ENCODE measurements at places on chromosomes 2 and 18. TPM values are rescaled to one million over a fixed set of nuclear protein-coding genes. Genes with fewer than 3 reads are reported as not detected.

TSHZ1 gene
- 19.3 TPM for total RNA-seq

ING5 gene
- 21.0 TPM for total RNA-seq

SRD5A2 gene
- total RNA-seq = not detected

TLX2 gene
- total RNA-seq = not detected

BIN1 gene
- 12.0 TPM for total RNA-seq

SLC66A2 gene
- total RNA-seq = 24.7 TPM

SCG2 gene
- total RNA-seq = 0.09 TPM

MC4R gene
- total RNA-seq = not detected

TDRD15 gene
- not detected for total RNA-seq

- no peak for DNase-seq
Observed at GRCh38 chr2:156944871-156945270, 312.6 kb upstream of the GALNT5 start.

GRCh38 chr2:127700527-127701192 lies 637 bp upstream of the SFT2D3 start:
- DNase-seq = peak; percentile 83

GRCh38 chr18:7023581-7023980 lies 94.0 kb downstream of the LAMA1 start:
- no peak for DNase-seq

GRCh38 chr2:234363011-234363487 lies 133.8 kb downstream of the ARL4C start:
- DNase-seq = no peak

DNA sequence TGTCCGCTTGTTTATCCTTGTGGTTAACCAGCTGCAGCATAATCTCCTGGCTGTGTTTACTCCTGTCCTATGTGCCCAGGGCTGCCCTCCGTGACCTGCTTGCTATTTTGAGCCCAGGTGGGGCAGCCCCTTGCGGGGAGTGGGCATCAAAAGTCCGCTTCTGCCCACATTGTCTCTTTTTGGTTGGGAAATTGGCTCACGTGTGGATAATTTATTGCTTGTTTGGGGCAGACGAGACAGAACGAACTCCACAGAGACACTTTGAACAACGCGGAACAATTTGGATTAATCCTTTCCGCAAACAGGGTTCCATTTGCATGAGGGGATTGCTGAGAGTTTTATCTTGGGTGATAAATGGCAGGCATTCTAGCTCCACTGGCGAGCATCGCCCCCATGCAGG lies 8.1 kb upstream of the CXCR4 start:
- DNase-seq = no peak

GRCh38 chr2:155099784-155100183 lies 401.3 kb downstream of the KCNJ3 start:
- no peak for DNase-seq

DNA sequence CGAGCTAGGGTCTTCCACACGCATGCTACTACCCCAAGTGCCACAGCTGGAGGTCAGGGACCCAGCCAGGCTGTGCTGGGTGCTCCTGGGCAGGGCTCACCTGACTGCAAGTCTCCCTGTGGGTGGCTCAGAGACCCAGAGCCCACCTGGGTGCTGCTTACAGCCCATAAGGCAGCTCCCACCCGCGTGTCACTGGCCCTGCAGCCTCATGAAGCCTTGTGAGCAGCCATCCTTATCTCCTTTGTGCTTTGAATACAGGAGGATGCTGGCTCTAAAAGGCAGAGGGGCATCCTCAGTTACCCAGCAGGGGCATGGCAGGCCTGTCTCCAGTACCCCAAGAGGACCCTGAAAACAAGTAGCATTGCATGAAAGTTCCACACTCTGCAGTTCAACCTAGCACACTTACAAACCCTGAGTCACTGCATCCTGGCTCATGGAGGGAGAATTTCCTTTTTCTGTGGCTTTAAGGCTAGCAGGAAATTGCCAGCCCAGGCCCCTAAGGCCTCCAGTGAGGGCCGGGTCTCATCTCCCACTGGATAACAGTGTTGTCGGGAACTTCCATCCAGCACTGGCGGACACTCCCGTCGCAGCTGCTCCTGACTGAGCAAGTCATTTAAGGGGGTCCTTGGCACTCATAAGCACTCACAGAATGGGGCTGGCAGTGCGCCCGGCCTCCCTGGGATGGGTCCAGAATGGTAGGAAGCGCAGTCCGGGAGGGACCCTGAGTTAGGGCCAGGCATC lies 137.1 kb downstream of the RPIA start:
- peak; percentile 88 for DNase-seq

DNA sequence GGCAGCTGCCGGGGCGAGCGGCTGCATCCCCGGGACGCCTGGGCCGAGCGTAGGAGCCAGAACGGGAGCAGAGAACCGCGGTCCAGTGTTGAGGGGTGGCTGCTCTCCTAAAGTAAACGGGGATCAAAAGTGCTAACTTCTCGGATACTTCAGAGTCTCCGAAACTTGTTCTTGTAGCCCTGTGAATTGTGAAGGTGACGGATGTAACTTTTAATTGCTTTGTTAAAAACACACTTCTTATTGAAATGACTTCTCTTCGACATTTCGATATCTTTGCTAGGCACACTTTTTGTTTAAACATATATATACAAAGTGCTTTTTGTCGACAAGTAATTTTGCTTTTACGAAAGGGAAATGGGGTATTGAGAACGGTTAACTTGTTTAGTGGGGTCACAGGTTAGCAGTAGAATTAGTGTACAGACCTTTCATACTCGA lies 540 bp downstream of the ATP9B start:
- no peak for DNase-seq

DNA sequence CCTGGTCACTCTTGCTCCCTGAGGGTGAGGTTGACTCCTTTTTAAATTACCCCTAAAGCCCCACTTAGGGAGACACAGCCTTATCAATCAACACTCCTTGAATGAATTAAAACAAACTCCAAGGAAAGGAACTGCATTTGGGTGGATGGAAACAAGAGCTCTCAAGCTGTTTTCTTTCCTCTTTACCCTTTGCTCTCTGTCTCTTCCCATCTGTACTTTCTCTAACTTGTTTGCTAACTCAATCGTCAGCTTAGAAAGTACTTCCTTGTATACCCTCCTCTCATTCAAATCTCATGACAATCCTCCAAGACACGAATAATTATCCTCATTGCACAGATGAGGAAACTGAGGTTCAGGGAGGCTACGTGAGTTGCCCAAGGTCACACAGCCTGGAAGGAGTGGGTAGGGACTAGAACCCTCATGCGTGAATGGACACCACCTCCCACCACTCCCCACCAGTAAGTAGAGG lies 32.7 kb downstream of the ZFP36L2 start:
- no peak for DNase-seq

- no peak for DNase-seq
Observed at GRCh38 chr2:37795938-37796337, 124.5 kb upstream of the CDC42EP3 start.

DNA sequence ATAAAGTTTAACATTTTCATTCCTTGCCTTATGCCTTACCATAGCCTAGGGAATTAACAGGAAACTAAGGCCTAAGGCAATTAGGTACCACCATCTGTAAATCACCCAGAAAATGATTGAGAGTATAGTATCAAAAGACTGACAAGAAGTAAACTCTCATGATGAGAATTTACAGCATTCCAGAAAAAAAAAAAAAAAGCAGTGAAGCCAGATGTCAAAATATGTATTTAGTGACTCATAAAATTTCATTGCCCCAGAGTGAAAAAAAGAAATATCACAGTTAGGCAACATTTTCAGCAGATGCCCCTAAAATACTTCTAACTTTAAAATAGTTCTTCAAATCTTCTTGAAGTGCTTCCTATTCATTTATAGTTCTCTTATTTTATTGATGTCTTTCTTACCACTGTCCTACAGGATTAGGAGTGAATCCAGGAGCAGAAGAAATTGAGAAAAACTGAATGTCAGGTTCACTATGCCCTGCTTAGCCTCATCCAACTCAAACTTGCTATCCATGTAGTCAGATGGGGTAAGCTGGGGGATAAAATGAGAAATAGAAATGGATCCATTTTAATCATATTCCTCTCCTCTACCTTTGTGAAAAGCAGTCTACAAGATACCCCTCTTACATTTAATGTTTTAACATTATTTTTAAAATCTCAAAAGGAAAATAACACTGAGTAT lies 57.3 kb upstream of the TANK start:
- DNase-seq = no peak

- DNase-seq = no peak
Observed at GRCh38 chr2:98771721-98772524, 41.0 kb upstream of the MGAT4A start.

- no peak for DNase-seq
Observed at GRCh38 chr2:25996844-25997243, 14.5 kb upstream of the KIF3C start.

- DNase-seq = no peak
Observed at GRCh38 chr18:23643815-23644490, 18.8 kb downstream of the ANKRD29 start.

DNA sequence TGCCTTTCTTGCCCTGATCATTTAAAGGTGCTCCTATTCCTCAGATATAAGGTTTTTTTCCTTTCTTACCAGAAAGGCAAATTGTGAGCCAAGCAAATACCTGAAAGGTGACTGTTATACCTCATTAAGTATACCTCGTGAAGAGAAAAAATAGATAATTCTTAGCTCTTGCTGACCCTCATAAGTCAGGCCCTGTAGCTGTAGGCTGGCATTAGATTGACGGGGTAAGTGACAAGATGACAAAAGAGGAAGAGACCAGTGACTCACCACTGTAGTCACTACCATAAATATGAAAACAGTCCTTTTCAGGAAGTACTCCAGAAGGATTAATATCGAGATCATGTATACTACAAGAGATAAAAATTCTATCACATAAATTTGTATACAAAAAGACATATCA lies 104.6 kb downstream of the PTPN4 start:
- no peak for DNase-seq

- no peak for DNase-seq
Observed at GRCh38 chr2:71536226-71536671, 82.9 kb downstream of the DYSF start.

- DNase-seq = peak; percentile 60
Observed at GRCh38 chr18:79485788-79486355, 90.1 kb downstream of the NFATC1 start.

- DNase-seq = no peak
Observed at GRCh38 chr2:55088400-55088799, 38.1 kb upstream of the RTN4 start.

DNA sequence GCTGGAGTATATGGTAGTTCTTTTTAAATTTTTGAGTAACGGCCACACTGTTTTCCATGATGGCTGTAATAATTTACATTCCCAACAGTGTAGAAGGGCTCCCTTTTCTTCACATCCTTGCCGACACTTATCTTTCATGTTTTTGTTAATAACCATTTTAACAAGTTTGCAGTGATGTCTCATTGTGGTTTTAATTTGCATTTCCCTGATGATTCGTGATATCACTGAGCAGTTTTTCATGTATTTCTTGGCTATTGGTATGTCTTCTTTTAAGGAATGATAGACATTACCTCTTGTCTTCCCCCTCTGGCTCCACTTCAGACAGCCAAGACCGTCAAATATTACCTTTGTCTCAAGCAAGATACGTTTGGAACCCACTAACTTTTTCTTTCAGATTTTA lies 371.1 kb upstream of the NRP2 start:
- DNase-seq = no peak

- DNase-seq = no peak
Observed at GRCh38 chr2:30445266-30445821, 1.7 kb upstream of the LCLAT1 start.

DNA sequence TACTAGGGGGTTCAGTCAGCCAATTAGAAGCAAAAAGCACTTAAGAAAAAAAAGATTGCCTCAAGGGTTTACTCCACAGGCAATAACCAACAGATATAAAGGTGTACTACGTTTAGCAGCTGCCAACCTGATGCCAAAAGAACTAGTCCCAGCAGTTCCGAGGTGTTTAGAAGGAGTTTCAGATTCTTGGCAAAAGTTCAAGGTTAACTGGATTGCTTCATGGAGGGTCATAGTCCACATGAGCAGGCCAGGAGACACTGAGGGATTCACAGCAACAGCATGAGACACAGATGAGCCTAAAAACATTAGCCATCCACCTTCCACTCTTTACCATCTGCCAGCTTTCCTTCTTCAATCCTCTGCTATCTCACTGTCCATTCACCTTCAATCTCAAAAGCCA lies 4.9 kb upstream of the DNAH7 start:
- DNase-seq = no peak

All from right cardiac atrium (tissue), 5 donors.